ENCODE measurements at places on chromosomes 5 and 9.

- no peak for DNase-seq
These were observed 271.2 kb downstream of the FAM114A2 start for GRCh38 chr5:153767221-153768188.

DNA sequence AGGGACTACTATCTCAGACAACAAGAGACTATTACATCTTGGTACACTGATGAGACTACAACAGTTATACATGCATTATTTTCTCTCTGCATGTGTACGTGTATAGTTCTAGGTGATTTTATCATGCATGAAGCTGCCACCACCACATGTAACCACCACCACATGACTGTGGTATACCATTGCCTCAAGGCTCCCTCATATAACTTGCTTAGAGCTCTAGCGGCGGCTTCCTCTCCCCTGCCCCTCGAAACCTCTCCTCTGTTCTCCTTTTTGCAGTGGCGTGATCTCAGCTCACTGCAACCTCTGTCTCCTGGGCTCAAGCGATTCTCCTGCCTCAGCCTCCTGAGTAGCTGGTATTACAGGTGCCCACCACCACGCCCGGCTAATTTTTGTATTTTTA is 162.3 kb downstream of the AOPEP start:
- no peak for DNase-seq

GRCh38 chr9:122087406-122088200 is 5.5 kb downstream of the TTLL11 start:
- DNase-seq = no peak

GRCh38 chr9:36116593-36116992 is 19.9 kb upstream of the GLIPR2 start:
- no peak for DNase-seq

GRCh38 chr5:113202287-113202686 is 225.7 kb downstream of the DCP2 start:
- no peak for DNase-seq
